ENCODE measurements at places on chromosomes 6 and 20.

DNA sequence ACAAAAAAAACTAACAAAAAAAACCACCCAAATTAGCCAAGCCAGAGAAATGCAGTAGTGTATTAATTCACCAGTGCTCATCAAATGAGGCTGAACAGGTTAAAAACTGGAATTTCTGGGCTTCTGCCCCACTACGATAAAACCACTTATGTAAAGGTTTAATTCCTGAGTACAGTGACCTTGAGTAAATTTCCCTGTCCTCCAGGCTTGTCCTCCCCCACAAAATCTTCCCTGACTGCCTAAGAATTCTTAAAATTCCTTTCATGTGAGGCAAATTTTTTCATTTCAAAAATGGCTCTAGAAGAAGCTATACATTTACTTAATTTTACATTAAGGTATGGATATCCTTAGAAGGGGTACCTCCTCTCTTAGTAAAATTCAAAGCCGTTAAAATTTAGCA, 80.1 kb upstream of the ID4 start:
- DNase-seq: no peak

- DNase-seq: no peak
These were observed 219.8 kb upstream of the EPHA7 start for GRCh38 chr6:93639126-93639525.

DNA sequence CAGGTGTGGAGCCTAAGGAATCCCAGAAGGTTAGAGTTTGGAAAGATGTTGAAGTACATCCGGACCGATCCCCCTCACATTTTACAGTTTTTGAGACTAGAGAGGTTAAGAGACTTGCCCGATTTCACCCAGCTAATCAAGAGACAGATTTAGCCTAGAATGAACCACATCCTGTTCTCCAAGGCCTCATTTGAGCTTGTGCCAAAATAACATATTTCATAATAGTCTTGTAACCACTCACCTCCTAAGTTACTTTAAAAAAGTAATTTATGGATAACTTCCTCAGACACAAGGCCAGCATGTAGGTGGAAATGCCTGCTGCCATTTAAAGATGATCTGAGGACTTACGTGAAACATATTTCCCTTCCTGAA, 39.8 kb upstream of the ARHGAP18 start:
- DNase-seq: no peak

DNA sequence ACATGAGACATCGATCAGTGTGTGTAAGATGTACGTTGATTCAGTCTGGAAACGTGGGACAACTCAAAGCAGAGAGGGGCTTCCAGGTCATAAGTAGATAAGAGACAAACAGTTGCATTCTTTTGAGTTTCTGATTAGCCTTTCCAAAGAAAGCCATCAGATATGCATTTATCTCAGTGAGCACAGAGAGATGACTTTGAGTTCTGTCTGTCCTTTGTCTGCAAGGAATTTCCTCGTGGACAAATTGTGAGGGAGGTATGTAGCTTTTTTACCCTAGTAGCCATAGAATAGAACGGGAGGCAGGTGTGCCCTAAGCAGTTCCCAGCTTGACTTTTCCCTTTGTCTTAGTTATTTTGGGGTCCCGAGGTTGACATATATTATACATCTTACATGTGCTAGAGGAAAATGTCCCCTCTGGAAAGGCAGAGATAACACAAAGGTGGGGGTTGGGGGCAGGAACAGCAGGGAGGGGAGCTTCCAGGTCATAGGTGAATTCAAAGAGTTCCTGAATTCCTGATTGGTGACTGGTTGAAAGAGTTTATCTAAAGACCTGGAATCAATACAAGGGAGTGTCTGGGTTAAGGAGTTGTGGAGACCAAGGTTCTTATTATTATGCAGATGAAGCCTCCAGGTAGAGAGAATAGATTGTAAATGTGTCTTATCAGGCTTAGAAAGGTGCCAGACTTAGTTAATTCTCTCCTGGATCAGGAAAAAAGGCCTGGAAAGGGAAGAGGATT, 237.0 kb downstream of the NFATC2 start:
- DNase-seq: no peak

- DNase-seq: no peak
These were observed 324.2 kb downstream of the BMP2 start for GRCh38 chr20:7091655-7092054.

DNA sequence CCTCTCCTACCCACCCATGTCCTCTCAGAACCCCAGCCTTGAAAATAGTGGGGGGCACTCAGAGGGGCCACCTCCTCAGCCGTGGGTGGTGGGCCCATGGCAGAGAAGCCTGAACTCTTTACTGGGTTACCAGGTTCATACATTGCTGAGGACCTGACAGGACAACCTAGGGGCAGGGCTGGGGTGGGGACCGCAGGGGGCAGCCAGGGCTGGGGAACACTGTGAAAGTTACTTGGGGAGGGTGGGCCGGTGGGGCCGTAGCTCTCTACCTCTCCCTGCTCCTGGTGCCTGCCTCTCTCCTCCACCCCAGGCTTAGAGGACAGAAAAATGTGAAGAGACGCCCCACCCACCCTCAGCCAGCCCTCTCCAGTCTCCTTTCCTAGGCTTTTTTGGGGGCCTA, 15.4 kb downstream of the MDFI start:
- DNase-seq: no peak

DNA sequence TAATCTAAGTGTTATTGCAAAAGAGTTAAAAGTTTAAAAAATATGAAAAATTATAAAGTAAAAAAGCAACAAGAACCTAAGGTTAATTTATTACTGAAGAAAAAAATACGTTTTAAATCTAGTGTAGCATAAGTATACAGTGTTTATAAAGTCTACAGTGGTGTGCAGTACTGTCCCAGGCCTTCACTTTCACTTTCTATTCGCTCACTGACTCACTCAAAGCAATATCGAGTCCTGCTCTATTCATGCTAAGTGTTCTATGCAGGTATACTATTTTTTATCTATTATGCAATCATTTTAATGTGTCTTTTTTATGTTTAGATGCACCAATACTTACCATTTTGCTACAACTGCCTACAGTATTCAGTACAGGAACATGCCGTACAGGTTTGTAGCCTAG, 113.0 kb downstream of the MANEA start:
- no peak for DNase-seq

- DNase-seq: no peak
These were observed 81.9 kb downstream of the SIM1 start for GRCh38 chr6:100382767-100383195.

DNA sequence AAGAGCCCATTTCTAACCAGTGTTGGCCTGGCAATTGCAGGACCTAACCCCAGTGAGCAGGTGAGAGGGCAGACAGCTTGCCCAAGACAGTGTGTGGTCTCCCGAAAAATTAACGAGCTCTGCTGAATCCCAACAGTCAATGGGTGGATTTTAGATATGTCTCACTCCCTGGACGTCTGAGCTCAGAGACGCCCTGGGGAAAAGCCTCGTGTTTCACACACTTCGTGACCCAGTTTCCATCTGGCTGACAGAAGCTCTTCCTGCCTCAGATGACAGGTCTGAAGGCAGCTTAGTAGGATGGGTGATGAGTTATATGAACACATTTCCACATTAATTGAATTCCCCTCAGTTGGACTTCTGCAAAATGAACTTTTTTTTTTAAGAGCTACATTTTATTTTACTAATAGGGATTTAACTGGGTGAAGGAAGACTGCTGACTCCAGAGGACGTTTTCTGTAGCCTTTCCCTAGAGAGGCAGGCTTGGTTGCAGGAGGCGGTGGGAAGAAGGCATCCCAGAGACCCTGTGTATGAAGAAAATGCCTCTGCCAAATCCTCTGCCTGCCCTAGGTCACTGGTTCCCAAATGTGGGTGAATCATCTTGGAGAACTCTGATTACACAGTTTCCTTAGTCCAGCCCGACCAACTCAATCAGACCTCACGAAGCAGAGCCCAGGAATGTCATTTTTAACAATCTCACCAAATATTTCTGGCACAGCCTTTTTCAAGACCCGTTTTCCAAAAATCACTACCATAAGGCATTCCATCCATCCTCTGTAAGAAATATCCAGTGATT, 71.7 kb upstream of the LY86 start:
- no peak for DNase-seq

GRCh38 chr20:43977252-43977651, 62.6 kb downstream of the TOX2 start:
- DNase-seq: no peak

- no peak for DNase-seq
These were observed 46.8 kb downstream of the FARS2 start for GRCh38 chr6:5308066-5308465.

GRCh38 chr6:73200735-73201134, 24.6 kb downstream of the KHDC1L start:
- no peak for DNase-seq

- DNase-seq: no peak
These were observed 45.8 kb downstream of the TOP1 start for GRCh38 chr20:41074441-41074840.

DNA sequence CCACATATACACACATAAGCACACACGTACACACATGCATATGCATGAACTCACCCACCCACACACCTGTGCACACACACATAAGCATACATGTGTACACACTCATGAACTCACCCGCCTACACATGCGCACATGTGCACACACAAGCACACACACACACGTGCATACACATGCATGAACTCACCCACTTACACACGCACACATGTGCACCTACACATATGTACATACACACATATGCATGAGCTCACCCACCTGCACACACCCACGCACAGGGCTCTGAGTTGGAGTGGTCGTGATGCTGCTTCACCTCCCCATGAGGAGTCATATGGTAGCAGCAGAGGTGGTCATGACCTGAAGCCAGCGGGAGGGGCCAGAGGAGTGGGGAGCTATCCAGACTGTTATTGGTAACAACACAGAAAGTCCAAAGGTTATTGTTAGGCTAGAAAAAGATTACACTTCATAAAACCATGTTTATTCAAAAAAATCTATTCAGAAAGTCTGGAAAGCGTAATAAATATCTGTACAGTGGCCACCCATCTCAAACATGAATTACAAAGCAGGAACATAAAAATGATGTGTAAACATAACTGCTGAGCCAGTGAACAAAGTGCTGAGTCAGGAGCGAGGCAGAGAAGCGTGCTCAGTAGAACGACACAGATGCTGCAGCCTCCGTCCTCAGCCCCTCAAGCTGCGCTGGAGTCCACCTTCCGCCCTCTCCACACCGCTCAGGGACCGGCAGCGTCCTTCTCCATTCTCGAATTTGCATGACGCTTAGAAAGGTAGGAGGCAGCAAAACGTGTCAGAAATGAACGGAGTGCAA, 26.4 kb upstream of the MPC1 start:
- DNase-seq: no peak

GRCh38 chr6:161188547-161189465, 85.1 kb downstream of the AGPAT4 start:
- DNase-seq: no peak

DNA sequence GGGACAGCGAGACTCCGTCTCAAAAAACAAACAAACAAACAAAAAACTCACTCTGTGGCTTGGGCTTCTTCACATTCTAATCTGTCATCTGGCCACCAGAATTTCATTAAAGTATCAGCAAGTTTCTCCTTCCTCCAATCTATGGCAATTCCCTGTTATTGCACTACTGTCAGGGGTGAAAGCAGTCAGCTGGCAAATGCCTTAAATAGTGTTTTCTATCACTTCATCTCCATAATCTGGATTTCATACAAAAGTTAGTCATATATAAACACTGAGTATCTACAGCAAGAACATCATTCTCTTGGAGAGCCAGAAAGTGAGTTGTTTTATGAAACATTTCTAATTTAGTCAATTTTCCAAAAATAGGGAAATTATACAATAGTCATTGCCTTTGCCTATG, 56.1 kb downstream of the PHACTR3 start:
- DNase-seq: no peak

DNA sequence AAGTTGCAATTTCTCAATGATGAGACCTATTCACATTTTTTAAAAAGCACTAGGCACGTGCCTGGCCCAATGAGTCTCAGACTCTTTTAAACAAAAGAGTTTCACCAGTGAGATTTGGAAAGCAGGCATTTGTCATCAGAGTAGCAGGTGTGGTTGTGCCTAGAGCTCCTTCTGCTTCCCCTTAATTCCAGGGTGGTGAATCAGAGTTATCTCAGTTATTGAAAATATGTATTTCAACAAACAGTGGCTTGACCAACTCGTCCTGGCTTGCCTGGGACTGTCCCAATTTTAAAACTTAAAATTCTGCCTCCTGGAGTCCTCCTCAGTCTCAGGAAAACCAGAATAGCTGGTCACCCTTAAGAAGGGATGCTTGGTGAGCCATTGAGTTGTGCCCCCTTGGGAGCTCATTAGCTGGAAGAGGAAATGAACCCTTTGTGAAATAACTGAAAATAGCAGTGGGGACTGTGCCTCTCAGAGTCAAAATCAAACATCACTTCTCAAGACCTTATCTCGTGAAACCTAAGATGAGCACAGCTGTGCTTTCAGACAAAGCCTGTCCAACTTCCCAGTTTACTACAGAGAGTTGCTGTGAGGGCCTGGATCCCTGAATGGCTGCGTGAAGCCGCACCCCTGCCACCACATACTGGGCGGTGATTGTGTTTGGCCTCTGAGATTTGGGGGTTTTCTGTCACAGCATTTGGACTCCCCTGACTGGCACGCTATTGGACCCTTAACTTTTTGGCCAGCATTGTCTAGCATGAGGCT, 116.3 kb downstream of the ANKRD60 start:
- DNase-seq: no peak

- no peak for DNase-seq
These were observed 217.9 kb downstream of the TBX18 start for GRCh38 chr6:84546427-84546914.

- DNase-seq: no peak
These were observed 17.8 kb downstream of the QKI start for GRCh38 chr6:163432300-163432699.

DNA sequence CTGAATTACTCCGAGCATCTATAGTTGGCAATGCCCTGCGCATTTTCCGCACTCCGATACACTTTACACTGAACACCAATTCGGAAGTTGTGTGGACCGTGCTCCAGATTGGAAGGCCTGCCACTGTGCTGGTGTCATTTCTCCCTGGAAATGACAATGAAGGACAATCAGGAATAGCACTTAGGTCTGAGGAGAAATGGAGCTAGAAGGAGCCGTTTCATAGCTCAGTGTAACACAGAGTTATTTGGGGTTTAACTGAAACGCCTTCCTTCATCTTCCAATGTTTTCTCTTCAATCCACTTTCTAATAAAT, 501 bp upstream of the PLA2G7 start:
- DNase-seq: no peak

GRCh38 chr6:152595499-152595898, 41.7 kb downstream of the SYNE1 start:
- no peak for DNase-seq

GRCh38 chr6:401994-402640, 10.6 kb downstream of the IRF4 start:
- no peak for DNase-seq

DNA sequence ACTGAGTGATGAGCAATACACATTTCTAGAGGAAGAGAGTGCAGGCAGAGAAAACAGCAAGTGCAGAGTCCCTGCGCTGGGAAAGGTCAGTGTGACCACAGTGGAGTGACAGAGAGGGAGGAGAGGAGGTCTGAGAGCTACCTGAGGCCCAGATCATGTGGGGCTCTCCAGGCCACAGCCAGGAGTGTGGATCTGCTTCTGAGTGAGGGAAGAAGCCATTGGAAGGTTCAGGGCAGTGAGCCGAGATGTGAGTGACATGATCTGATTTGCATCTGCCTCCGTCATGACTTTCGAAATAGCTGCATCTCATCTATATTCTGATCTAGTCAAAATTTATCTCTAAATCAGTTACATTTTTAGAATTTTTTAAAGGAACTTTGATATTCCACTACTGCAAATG, 367.1 kb downstream of the PREX1 start:
- DNase-seq: no peak

Measured in transverse colon (tissue), 4 donors.